ENCODE measurements at places on chromosomes 5 and 9.
A peak's percentile ranks its signal among the peaks of the same experiment; 100 is the strongest.

DNA sequence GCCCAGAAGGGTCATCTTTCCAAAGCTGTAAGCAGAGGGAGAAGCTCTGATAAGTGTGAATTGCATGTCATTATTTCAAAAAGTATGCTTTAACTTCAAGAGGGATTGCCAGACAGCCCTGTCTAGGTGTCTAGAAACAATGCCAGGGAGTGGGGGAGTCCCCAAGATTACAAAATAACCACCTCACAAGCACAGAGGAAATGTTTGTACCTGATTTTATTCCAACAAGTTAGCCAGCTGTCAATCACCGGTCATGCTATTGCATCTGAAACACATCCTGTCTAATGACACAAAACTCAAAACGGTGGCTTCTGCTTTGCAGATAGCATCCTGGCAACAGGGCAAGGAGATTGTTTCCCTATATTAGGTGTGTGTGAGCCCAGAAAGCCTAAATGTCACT is 154.2 kb upstream of the WWC1 start:
- DNase-seq: no peak

- no peak for DNase-seq
Measured at GRCh38 chr9:4865681-4866080, 72.9 kb downstream of the RCL1 start.

GRCh38 chr9:131728961-131729360 is 10.9 kb downstream of the RAPGEF1 start:
- DNase-seq: no peak

DNA sequence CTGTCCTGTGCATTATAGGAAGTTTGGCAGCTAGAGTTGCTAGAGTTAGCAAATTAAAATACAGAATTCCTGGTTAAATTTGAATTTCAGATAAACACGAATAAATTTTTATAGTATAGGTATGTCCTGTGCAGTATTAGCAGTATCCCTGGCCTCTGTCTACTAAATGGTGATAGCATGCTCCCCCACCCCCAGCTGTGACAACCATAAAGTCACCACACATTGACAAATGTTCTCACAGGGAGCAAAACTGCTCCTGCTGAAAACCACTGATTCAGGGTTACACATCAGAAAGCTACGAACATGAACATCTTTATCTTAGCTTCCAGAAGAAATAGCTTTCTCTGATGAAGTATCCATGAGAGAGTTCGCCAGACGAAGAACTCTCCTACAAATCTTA is 91.8 kb upstream of the CCDC112 start:
- no peak for DNase-seq

- DNase-seq: peak; percentile 70
Measured at GRCh38 chr5:181188700-181189362, 16.2 kb downstream of the TRIM7 start.

DNA sequence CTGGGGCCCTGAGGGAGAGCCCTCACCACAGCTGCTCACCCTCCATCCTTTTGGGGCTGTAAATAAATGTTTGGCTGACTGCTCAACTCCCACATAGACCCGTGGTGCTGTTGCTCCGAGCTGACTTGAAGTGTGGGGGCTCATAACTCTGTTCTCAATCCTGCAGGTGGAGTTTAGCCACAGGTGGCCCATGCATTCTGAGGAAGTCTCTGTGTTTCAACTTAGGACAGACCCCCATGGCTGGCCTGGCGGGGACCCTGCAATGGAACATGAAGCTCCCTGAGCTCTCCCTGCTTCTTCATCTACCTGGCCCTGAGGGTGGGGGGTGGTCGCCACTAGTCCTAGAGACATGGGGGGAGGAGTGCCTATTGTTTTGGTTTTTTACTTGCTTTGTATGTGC is 19.7 kb downstream of the NDUFS6 start:
- no peak for DNase-seq

- DNase-seq: no peak
Measured at GRCh38 chr9:92726971-92727715, 37.5 kb downstream of the BICD2 start.

DNA sequence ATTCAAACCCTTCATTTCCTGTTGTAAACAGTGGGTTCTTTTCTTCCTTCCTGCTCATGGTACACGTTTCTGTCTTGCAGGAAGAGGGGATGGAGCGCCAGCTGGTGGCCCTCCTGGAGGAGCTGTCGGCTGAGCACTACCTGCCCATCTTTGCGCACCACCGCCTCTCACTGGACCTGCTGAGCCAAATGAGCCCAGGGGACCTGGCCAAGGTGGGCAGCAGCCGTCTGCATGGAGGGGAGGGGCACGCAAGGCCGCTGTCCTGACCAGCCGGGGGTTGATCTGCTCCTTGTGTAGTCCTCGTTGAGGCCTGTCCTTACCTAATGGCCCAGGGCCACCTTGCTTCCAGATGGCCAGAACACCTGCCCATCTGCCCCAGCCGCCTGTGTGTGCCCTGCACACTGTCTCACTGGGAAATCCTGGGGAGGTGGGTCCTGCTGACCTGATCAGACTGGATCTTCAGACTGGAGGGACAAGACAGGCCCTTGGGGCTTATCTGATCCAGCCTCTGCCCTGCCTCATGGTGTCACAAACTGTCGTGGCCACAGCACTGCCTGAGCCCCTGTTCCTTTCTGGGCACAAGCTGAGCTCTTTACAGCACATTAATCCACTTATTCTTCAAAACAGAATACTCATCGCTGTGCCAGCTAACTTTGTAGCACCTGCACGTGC is 44.7 kb downstream of the LRSAM1 start:
- no peak for DNase-seq

DNA sequence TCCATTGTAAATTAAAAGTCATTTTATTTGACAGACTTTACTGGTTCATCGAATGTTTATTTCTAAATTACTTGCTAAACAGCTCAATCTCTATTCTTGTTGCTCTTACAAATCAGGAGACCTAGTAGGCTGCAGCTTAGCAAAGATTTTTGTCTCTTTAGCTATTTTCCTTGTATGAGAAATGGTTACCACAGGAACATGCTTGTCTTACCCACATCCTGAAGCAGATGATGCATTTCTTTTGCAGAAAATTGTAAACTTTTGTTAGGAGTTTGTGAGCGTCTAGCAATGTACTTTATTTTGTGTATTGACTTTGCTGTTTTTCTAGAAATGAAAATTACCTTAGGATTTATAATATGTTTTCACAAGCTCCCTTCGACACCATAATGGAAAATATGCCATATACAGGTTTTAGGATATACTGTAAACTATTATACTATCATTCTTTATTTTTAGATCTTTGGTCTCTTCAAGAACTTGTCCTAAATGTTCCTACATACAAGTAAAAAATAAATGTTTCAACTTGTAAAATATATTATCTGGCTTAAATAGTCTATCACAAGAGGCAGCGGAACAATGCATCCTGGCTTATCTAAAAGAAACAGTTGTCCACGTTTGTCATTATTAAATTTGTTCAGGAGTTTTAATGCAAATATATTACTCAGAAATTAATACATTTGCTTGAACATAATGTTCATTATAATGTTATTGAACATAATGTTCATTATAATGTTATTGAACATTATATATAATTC is 54.1 kb downstream of the SPEF2 start:
- peak; percentile 66 for DNase-seq

GRCh38 chr9:89115426-89115825 is 63.2 kb downstream of the SHC3 start:
- DNase-seq: no peak

DNA sequence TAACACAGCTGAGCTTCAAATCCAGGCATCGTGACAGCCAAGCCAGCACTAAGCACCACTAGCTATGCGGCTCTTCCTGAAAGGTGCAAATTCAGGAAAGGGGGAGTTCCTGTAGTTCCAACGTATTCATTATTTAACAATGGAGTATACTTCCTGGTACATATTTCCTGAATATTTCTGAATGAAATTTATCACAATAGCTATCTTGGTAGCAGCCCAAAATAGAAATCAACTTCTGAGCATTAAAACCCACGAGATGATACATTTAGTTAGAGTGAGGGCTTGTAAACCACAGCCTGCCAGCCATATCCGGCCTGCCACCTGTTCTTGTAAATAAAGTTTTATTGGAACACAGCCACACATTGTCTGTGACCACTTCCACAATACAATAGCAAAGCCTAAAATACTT is 109.7 kb upstream of the RETREG1 start:
- peak; percentile 86 for DNase-seq

DNA sequence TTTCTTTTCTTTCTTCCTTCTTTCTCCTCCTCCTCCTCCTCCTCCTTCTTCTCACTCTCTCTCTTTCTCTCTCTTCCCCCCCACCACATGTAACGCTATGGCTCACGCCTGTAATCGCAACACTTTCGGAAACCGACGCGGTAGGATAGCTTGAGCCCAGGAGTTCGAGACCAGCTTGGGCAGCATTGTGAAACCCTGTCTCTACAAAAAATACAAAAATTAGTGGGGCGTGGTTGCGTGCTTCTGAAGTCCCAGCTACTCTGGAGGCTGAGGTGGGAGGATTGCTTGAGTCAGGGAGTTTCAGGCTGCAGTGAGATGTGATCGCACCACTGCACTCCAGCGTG is 736 bp upstream of the GLDC start:
- DNase-seq: no peak

DNA sequence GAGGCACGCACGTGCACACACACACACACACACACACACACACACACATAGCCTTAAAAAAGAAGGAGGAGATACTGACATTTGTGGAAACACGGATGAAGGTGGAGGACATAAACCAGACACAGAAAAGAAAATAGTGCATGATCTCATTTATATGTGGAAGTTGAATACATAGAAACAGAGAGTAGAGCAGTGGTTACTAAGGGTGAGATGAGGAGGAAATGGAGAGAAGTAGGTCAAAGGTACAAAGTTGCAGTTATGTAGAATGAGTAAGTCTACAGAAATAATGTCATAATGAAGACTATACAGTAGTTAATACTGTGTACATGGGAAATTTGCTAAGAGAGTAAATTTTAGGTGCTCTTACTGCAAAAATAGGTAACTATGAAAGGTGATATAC is 412.2 kb upstream of the CDH9 start:
- no peak for DNase-seq

DNA sequence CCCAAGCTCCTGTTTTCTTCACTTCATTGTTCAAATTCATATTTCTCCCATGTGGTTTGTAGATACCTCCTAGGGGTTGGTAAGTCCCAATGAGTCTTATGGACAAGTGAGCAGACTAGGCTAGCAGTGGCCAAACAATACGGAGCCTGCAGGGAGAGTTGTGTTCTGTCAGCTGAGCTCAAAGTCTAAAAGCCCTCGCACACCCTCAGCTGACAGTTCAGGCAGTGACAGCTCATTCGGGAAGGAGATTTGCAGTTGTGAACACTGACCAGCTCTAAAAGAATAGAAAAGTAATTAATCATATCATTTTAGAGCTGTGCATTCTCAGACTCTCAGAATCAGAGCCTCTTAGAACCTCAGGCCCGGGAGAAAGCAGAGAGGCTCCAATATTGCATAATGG is 95.1 kb downstream of the SH3TC2 start:
- DNase-seq: no peak

DNA sequence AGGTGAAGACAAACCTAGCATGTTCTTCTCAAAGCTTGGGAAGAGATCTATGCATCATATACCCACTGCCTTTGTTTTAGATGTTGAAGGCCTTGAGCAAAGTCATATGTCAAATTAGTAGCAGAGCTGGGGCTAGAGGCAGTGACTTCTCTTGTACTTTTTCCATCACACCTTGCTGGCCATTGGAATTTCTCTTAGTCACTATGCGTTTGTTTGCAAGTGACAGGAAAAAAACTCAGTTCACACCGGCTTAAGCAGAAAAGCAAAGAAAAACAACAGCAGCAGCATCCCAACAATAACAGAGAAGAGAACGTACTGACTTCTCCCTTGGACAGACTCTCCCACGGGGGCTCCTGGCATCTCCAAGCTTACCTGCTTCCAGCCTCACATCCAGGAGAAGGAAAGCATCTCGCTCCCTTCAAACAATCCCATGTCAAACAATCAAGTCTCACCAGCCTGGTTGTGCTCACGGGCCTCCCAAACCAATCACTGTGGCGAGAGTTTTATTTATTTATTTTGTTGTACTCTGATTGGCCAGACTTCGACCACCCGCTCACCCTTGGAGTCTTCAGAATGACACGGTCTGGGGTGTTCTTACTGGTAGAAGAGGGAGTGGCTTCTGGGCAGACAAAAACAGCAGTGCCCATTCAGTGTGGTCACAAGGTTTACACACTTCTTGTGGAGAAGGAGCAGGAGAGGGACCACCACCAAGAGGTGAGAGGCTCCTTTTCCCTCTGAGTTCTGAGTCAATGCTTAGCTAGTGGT is 83.8 kb upstream of the STC2 start:
- no peak for DNase-seq

GRCh38 chr5:170286386-170286925 is 11.1 kb downstream of the LCP2 start:
- no peak for DNase-seq

DNA sequence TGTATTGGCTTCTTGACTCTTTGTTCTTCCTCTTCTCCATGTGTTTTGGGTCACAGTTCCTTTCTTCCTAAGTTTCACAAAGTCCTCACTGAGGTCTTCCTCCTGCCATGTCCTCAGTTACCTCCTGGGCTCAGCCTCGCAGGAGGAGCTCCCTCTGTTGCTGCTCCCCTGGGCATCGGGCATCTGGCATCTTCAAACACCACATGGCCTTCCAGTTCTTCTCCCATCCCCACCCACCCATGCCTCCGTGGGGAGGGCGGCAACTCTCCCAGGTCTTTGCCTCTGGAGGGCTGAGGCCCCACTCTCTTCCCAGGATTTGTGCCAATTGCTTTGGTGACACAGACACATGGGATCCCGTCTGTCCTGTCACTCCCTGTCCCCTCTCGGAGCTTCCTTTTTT is 22.8 kb downstream of the MRPL36 start:
- no peak for DNase-seq

DNA sequence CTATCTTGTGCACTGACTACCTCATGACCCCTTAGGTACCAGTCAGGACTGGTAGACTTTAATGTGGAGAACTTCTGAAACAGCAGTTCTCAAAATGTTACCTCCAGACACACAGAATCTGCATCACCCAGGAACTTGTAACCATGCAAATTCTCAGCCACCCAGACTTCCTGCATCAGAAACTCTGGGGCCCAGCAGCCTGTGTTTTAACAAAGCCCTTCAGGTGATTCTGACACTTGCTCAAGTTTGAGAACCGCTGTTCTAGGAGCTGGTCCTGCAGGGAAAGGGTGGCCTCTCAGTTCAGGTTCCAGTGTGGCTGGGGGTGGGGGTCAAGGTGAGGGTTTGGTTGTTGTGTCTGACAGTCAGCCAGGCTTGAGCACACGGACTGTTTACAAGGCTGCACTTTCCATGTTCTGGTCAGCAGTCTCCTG is 28.4 kb downstream of the ZFP62 start:
- DNase-seq: no peak

GRCh38 chr5:100818340-100818739 is 84.7 kb downstream of the ST8SIA4 start:
- DNase-seq: no peak

GRCh38 chr5:3346111-3346820 is 249.4 kb upstream of the IRX1 start:
- no peak for DNase-seq

GRCh38 chr5:90367879-90368278 is 41.7 kb downstream of the CETN3 start:
- no peak for DNase-seq

DNA sequence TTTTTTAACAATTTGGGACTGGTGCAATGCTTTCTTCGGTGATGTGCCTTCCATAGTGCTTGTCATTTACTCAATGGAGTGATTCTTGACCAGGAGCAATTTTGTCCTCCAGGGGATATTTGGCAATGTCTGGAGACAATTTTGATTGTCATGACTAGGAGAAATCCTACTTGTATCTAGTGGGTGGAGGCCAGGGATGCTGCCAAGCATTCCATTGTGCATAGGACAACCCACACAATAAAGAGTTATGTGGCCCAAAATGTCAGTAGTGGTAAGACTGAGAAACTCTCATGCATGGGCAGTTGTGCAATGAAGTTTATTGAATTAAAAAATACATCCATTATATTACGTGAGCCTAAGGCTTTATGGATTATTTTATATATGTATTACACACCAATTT is 70.5 kb downstream of the FOCAD start:
- DNase-seq: no peak

All from hematopoietic multipotent progenitor cell (in vitro differentiated cells).